ENCODE measurements at places on chromosomes 11 and 22.

DNA sequence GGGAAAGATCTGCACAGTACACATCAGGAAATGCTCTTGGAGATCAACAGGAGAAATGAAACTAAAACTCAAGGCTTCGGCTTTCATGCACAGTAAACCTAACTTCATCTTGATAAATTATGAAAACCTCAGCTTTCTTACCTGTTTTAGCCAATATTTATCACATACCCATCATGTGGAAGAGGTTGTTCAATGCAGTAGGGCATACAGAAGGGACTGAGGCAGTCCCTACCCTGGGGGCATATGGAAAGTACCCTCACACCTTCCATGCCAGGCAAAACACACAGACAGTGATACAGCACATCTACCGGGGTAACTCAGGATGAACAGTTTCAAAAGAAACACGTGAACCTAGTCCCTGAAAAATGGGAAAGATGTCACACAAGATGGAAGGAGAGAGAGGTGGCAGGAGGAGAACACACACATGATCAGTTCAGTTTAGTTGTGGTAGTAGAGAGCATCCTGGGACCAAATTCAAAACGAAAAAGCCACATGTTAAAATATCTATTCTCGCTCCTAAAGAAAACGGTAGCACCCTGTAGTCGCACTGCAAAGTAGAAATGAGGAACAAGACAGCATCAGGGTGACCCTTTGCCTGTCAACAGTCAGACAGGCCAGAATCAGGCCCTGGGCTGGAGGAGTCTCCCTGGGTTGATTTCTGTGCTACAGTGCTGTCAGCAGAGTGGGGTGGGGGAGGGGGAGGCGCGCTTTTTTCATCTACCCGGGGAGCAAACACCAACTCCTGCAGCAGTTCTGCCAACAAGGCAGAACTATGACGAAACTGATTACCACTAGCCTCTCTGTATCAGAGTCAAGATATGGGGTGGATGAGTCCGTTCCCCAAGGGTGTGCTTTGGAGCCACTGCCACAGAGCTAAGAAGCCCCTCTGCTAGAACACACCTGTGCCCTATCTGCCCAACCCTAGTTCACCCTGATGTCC, 1.3 kb downstream of the HIRA start:
- DNase-seq, result peak; percentile 58

DNA sequence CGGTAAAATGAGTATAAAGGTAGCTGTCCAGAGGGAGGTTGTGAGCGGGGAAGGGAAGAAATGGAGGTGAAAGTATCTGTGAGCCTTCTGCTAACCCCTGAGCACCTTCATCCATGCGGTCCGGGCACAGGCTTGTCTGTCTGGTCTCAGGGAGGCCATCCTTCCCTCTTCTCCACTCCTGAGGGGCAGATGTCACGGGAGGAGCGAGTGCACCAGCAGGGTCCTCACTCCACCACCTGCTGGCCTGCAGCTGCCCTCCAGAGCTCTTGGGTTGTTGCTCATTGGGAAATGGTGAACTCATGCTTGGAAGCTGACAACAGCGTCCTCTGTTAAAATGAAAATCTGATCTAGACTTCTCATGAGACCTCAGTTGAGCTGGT, 33.8 kb upstream of the WNT11 start:
- no peak for DNase-seq

- peak; percentile 6 for DNase-seq
Observed at GRCh38 chr22:45866126-45866645, 110.8 kb downstream of the WNT7B start.

DNA sequence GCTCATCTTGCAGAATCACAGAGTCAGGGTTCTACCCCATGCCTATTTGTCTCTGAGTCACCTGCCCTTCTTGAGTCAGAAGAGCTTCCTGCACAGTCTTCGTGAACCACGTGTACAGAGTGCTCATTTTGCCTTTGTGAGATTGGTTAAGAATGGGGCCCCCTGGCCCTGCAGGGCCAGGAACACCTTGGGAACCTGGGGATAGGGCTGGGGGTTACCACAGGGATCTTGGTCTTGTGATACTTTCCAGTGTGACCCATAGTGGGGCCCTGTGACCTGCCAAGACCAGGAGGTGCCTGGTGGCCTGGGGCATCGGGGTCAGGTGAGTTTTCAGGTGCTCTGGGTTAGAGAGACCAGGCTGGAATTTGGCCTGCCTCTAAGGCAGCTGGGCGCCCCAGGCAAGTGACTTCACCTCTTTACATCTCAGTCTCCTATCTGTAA, 9.4 kb downstream of the TMPRSS13 start:
- no peak for DNase-seq

DNA sequence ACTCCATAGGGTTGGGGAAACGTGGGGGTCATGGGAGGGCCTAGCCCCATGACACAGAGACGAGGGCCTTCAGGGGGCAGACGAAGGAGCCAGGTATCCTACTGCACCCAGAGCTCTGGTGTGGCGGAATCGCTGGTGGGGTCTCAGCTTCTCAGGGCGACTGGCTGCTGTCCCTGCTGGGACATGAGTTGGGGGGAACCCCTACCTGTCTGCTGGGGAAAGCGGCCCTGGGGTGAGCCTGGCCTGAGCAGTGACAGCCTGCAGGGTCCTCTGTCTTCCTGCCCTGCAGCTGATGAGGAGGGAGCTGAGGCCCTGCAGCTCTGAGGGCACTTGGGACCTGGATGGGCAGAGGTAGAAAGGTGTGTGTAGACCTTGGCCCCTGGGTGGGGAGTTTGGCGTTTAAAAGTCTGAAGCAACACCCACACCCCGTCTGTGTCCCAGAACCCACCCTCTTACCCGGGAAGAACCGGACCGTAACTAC, 33.6 kb upstream of the GRAMD4 start:
- no peak for DNase-seq

DNA sequence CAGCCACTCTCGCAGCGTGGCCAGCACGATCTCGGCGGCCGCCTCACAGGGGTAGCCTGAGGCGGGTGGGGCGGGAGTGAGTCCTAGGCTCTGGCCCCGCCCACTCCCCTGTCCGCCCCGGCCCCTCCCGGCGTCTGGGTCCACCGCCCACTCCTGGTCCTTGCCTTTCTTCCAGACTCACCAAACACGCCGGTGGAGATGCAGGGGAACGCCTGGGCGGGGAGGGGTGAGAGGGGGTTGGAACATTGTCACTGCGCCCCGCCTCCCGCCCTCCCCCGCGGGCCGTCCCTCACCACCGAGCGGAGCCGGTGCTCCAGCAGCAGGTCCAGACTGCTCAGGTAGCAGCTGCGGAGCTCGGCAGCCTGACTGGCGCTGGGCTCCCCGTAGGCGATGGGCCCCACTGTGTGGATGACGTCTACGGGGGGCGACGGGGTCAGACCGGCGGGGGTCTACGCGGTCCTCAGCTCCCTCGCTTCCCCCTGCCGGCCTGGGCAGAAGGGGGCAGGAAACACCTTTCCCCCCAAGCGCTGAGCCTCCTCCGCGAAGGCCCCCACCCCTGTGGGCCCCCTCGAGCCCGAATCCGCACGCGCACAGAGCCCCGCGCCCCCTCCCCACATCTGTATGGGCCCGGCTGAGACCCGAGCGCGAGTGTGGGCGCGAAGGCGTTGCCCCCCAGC, 13.2 kb downstream of the OTUB1 start:
- DNase-seq, result peak; percentile 22

GRCh38 chr22:29838599-29838956, 504 bp upstream of the ASCC2 start:
- no peak for DNase-seq

GRCh38 chr11:71563406-71563805, 2.0 kb upstream of the KRTAP5-10 start:
- DNase-seq, result peak; percentile 16

DNA sequence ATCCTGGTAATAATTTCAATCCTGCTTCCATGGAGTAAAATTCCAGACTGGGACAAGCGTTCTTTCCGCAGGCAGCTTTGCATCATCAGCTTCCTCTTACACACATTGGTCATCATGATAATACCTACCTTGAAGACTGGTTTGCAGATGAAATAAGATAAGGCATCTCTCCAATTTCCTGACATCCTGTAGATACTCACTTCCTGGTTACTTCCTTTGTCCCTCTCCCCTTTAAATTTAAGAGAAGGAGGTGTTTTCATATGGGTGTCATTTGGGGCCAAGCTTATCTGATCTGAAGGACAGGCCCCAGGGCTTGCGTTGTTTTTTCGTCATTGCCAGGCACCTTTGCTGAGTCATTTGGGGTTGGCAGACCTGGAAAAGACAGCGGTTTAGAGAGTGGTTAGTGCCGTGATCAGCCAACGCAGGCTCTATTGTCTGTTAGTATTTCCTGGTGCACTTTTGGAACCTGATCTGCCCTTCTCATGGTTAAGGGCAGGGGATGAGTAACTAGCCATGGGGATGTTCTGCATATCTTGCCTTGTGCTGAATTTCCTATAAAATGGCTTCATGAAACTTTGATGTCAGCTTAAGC, 24.1 kb downstream of the GRAMD1B start:
- peak; percentile 47 for DNase-seq

DNA sequence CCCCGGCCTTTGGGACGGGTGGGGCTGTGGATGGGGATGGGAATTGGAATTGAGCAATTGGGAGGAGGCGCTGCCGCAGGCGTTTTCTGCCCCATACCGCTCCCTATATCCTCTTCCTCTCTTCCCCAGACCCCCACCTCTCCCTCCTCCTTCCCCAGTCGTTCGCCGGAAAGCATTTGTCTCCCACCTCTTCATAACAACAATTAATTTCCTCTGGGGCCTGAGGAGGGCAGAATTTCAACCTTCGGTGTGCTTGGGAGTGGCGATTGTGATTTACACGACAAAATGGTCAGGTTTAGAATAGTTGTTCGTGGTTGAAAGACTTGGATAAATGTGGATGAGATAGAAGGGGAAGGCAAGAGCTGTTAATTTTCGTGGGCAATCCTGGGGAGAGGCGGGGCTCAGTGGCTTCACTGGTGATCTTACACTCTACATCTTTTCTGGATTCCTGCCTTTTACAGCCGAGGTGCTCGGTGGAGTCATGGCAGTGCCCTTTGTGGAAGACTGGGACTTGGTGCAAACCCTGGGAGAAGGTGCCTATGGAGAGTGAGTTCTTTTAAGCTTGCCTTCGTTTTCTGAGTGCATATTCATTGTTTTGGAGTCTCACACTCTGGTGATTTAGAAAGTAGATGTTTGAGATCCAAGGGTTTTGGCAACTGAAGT, 1.5 kb downstream of the CHEK1 start:
- DNase-seq, result peak; percentile 93

- no peak for DNase-seq
Observed at GRCh38 chr11:66971488-66971887, 3.6 kb upstream of the C11orf86 start.

GRCh38 chr11:44726283-44727113, at the start of gene TSPAN18:
Gene TSPAN18 (plus strand): TSS chr11:44726962. CDS start chr11:44906417, 179,455 bp downstream.
- no peak for DNase-seq

- no peak for DNase-seq
Observed at GRCh38 chr22:37148742-37149665, 712 bp downstream of the IL2RB start.

DNA sequence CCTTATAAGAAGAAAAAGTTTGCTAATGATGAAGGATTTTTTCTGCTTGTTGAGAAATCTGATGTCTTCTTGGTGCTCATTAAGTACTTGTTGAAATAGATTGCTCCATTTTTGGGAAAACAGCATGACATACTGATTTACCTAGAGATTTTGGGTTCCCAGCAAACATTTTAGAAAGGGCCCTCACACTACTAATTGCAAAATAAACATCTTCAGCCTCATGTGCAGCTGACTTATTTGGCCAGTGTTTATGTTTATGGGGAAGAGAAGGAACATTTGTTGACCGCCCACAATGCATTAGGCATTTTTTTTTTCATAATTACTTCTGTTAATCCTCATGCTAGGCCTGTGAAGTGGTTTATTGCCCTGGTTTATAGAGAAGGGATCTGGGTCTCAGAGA, 40.1 kb downstream of the LDLRAD3 start:
- no peak for DNase-seq

DNA sequence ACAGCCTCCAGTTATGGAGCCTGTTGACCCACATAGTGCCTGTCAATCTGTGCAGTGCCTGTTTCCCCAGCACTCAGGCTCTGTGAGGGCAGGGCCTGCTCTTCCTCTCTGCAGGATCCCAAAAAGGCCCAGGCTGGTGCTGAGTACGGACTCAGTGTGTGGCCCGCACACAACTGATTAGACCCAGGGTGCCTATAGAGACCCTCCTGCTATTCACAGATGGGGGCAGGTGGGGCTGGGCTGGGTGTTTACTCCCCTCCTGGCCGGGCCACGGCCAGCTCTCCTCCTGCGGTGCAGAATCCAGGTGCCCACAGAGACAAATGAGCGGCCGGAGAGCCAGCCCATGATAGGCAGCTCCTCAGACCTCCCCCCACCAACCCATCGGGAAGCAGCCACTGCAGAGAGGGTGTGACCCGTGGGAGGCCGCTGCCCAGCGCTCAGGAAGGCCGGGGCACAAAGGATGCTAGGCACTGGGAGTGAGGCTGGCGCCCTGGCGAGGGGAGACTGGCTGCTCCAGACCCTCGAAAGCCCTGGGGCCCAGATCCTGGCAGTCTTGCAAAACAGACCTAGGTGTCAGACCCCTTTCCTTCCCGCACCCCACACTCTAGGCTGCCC, 239.0 kb downstream of the CTTN start:
- DNase-seq, result no peak

DNA sequence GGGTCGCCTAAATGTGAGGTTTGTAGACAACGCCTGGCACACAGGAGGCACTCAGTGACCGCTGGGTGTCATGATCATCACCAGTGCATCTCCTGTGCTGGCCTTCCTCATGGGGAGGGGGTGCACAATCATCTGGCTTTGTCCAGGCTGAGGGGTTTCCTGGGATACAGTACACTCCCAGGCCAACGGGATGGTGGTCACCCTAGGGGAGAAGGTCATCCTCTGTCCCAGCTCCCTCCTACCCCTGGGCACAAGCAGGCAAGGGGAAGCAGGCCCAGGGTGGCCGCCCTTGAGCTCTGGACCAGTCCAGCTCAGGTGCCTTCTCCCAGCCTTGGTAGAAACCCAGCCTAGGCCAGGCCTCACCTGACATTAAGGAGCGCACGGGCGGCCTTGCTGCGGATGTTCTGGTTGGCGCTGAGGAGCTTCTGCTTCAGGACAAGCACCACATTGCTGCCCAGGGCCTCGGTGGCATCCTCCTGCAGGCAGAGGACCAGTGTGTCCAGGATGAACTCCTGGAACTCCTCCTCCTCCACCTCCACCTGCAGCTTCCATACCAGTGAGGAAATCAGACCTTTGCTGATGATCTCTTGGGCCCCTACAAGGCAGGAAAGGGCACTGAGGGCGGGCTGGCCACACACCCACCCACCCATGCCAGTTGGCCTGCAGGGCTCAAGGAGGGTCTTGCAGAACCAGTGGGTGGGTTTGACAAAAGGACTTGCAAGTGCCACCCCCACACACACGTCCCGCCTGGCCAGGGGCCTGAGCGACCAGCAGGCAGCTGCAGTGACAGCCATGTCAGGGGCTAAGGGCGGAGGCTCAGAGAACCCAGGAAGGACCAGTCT, 6.6 kb upstream of the GNAZ start:
- DNase-seq, result peak; percentile 6

GRCh38 chr22:47294576-47294975, 532.1 kb downstream of the TBC1D22A start:
- DNase-seq, result no peak

- DNase-seq, result no peak
Observed at GRCh38 chr22:37211075-37211865, 1.0 kb downstream of the SSTR3 start.

GRCh38 chr11:74648894-74649293, 56.5 kb downstream of the POLD3 start:
- no peak for DNase-seq

All from HAP-1 (cell line).